Stimulated activated CD4-positive, alpha-beta T cell treated with anti-CD3 and anti-CD28 coated beads, Interleukin-4, amount 100 ng/mL, for 24 hours (primary cell): ENCODE measurements at places on chromosomes 16 and 17.
A peak's percentile ranks its signal among the peaks of the same experiment; 100 is the strongest.

GRCh38 chr16:87850009-87851006 is 19.0 kb downstream of the SLC7A5 start:
- DNase-seq, result peak; percentile 73

DNA sequence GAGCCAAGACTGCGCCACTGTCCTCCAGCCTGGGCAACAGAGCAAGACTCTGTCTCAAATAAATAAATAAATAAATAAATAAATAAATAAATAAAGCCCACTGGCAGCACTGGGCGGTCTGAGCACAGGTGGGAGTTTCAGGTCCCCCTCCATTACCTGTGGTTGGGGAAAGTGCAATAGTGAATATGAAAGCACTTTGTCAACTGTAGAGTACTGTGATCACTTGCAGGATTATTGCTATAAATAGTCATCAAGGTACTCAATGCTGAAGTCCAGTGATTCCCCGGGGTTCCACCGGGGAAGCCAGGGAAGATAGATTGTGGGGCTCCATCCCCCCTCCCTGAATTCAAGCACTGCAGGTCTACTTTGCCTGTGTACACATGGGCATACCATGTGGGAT is 42.7 kb upstream of the CPNE2 start:
- DNase-seq, result no peak

- DNase-seq, result no peak
Observed at GRCh38 chr17:50110591-50111349, 15.6 kb downstream of the PDK2 start.

- no peak for DNase-seq
Observed at GRCh38 chr17:75227729-75228128, 22.2 kb downstream of the NUP85 start.

DNA sequence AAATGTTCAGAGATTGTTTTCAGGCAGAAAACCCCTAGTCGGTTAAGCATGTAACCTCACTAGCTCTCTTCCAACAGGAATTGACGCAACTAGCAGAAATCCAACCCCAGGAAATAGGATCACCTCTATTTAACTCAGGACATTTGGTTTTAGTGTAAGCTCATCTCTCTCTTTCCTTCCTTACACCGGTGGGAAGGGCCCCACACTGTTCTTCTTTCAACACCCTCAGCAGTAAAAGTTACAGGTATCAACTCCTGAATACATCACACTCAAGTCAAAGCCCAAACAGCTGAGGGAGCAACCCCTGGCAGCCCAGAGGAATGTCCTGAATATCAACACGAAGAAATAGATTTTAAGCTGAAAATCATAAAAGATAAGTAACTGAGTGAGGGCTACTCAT is 191.2 kb upstream of the KIF2B start:
- no peak for DNase-seq

DNA sequence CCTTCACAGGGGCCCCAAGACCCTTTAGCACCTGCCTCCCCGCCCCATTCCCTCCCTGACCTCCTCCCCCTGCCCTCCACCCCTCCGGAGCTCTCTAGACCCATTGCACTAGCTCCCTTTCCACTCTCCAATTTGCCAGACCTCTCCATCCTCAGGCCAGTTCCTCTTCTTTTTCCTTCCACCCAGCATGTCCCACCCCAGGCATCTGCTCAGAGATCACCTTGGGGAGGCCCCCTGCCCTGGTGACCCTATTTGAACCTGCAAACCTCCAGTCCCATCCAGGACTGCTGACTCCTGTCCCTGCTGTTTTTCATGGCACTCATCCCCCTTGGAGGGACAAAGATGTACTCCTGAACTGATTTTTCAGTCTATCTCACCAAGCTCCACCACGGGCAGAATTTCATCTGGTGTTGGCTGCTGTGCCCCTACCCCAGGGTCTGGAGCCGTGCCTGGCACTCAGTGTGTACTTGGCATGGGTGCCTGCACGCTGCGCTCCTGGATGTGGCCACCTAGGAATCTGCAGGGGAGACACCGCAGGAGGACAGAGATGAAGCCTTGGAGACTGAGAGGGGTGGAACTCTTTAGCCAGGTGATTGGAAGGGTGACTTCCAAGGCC is 85.6 kb upstream of the CACNG5 start:
- no peak for DNase-seq

GRCh38 chr16:27049117-27049516 is 17.6 kb upstream of the C16orf82 start:
- no peak for DNase-seq

DNA sequence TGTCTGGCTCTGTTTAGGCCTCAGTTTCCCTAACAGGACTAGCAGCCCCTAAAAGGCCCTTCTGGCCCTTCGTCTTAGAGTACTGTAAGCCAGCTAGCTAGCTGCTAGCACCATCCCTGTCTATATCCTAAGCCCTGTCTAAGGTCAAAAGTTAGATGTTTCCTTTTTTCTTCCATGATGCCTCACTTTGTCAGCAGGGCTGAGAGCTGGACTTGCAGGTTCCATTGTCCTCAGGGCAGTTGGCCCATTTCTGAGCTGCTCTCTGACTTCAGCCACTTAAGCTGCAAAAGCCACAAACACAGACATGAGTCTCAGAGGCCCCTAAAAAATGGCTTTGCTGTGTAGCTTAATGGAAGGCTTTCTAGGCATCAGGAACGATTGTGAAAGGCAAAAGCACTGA is 187.7 kb downstream of the CBLN1 start:
- DNase-seq, result no peak

DNA sequence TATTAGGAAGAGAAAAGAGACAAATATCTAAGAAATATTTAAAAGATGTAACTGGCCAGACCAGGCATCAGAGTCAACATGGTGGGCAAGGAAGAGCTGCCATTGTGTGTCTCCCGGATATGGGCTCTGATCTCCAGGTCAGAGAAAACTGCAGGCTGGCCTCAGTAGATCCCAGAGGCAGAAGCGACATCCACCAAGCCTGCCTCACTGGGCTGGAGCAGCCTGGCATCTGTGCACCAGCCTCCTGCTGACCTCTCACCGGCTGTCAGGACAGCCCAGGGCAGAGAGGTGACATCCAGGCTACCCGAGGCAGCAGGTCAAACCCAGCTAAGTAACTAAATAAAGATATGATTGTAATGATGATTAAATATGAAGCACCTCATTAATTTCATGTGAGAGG is 162.8 kb upstream of the TNRC6C start:
- no peak for DNase-seq

- DNase-seq, result no peak
Observed at GRCh38 chr16:30095166-30096078, 591 bp downstream of the YPEL3 start.

DNA sequence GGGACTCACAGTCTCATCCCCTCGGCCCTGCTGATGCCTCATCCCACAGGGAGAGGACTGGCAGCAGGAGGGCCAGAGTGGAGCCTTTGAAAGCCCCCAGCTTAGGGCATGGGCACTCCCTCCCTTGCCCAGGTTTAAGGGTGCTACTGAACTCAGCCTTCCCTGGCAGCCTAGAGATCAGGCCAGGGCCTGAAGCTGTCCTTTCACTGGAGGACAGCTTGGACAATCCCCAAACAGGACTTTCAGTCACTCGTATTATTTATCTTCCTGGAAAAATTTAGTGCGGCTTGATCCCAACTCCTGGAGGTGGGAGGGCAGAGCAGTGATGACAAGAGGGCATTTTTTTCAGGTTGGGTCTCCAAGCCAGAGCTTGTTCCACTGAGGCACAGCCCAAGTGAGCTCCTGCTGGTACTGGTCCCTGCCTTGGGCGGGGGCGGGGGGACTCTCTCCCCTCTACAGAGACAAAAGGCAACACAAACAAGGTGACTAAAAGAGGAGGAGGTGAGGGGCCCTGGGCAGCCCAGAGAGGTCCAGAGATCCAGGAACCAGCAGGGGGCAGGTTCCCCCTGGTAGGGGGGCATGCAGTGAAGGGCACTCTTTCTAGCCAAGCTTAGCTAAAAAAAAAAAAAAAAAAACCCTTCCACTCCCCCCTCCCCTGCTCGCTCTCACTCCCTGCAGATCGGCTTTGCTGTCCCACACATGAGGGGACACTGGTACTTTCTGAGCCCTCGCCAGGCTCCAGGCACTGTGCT is 1.7 kb downstream of the ZNF385C start:
- no peak for DNase-seq

DNA sequence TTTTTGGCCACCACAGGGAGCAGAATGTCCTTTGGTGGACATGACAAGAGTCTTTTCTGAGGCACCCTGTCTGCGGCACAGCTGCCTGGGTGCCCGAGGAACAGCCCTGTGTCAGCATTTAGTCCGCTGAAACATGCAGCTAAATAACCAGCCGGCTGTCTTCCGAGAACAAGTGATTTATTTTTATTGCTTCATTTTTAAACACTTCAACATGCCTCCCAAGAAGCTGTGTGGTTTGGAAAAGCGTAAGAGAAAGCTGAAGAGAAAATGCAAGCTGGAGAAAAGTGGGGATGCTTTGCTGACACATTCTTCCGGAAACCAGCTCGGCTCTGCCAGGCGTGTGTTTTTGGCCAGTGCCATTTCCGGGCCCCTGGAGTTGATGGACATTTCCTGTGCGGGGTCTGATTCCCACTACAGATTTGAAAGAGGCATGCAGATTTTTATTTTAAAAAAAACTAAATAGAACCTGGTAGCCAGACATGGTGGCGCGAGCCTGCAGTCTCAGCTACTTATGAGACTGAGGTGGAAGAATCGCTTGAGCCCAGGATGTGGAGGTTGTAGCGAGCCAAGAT is 94.7 kb downstream of the SEC14L1 start:
- peak; percentile 26 for DNase-seq

DNA sequence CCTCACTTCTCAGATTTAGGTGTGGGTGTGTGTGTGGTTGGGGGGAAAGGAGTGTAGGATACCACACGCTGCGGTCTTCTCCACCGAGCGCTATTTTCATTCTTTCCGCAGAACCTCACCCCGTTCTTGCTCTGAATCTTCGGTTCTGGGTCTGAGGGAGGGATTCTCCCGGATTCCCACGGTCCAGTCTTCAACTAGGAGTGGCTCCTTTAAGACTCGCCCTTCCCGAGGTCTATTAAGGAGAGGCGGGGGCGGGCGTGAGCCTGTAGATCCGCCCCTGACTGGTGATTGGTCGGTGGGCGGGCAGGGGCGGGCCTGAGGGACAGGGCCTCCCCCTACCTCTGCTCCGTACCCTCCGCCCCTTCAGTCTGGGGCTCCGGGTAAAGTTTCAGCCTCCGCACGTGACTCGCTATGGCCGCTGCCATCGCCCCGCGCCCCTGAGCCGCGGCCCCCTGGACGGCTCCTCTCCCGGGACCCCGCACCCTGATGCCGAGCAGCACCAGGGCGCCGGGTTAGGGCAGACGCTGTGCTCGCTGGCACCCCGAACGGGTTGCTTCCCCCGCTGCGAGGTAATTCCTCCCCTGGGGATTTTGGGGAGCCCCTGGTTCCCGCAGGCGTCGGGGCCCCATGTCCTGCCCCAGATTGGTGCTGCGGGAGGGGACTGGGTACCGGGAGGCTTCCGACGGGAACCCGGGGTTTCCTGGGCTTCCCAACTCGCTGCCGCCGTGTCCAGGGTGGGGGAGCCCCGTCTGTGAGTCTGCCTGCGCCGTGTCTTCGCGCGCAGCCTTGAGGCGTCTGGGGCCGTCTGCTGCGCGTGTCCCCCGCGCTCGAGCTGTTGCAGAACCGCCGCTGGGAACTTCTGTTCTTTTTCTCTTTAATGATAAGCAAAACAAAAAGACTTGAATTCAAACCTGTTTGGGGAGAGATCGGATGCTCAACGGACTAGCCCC is 9.2 kb downstream of the RARA start:
- peak; percentile 92 for DNase-seq

DNA sequence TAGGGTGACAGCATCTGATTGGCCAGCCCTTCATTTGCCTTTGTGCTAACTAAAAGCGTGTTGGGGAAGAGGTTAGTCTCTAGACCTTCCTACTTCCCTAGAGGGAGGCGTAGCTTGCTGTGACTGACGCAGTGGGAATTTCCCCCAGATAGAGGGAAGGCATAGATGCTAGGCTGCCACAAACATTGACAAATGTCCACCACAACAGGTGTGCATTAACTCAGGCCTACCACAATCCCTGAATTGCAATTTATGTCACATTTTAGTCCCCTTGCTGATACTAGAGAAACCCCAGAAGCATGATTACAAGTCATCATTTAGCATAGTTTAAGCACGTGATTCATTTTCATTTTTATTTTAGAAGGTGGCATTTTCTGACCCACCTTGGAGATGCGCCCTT is 76.3 kb upstream of the WSB1 start:
- DNase-seq, result no peak

DNA sequence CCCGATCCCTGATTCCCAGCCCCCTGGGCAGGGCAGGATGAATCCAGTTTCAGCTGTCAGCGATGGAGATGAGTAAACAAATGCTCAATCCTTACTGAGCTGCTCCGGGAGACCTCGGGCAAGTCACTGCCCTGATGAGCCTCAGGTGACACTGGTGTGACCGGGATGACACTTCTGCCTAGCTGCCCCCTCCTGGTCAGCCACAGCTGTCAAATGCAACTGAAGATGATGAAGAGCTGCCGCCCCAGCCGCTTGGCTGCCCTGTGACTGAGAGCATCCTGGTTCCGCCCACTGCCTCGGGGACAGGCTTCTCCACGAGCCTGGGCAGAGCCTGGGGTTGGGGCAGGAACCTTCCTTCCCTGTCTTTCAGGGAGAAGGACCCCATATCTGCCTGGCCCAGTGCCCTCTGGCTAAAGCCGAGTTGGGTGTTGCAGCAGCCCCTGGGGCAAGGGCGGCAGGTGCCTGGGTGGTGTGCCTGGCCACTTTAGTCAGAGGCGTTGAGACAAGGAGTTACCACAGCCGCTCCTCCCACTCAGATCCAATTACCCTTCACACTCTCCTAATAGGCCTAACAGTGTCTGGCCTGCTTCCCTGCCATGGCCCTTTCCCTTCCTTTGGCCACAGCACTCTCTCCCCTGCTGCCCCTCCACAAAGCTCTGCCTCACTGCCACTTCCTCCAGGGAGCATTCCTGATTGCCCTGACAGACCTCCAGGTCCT is 5.5 kb downstream of the CCL17 start:
- no peak for DNase-seq

DNA sequence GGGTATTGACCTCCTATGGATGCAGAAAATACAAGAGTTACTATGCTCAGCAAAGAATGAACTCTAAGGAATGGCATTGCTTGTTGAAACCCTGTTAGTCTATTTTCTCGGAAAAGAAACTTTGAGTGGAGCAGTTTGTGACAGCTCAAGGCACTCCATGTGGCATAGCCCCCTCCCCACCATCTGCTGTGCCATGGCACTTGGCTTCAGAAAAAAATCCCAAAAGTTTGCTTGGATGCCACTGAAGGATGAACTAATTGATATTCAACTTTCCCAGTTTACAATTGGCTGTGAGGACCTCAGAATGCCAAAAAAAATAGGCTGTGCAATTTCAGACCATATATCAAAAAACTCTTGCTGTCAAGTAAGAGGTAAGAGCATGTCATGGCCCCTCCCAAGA is 1.8 kb downstream of the KRT31 start:
- DNase-seq, result no peak

GRCh38 chr16:8299635-8300034 is 290.7 kb downstream of the TMEM114 start:
- DNase-seq, result no peak

DNA sequence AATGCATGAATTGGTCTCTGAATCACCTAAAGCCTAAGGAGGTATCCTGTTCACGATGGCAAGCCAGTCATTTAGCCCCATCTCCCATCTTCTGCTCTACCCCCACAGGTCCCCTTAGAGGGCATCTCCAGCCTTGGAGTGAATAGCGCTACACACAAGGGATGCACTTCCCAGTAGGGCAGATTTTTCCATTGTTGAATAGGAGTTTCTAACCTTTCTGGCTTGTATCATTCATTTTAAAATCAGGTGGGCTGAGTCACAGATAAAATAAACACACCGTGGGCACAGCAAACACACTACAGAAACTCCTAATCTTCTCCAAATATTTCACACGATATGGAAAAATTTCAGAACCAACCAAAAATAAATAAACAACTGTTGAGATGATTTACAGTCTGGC is 201.2 kb upstream of the NOG start:
- DNase-seq, result no peak

- DNase-seq, result no peak
Observed at GRCh38 chr16:49778202-49778930, 77.5 kb downstream of the ZNF423 start.
